ENCODE measurements at places on chromosomes 16 and 17.

DNA sequence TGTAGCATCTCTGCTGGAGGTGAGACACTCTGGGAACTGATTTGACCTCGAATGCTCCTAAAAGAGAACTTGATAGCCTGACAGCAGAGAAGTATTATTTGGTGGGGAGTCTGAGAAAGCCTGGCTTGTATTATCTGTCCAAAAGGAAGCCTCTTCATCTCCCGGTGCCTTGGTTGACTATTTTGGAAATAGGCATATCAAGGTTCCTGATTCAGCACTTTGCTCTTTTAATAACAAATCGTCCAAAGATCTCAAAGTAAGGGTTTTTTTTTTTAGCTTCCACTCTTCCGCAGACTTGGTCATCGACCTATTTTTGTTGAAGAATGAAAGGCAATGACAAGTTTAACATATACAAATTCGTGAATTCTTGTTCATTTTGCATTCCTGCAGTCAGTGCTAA, 14.8 kb downstream of the TMEM186 start:
- no peak for DNase-seq

- peak; percentile 96 for DNase-seq
These were observed 2.4 kb upstream of the ENPP7 start for GRCh38 chr17:79728169-79728907.

- no peak for DNase-seq
These were observed 9.7 kb downstream of the CNP start for GRCh38 chr17:41976142-41976768.

GRCh38 chr17:13647543-13648021, 45.9 kb upstream of the HS3ST3A1 start:
- DNase-seq: no peak

DNA sequence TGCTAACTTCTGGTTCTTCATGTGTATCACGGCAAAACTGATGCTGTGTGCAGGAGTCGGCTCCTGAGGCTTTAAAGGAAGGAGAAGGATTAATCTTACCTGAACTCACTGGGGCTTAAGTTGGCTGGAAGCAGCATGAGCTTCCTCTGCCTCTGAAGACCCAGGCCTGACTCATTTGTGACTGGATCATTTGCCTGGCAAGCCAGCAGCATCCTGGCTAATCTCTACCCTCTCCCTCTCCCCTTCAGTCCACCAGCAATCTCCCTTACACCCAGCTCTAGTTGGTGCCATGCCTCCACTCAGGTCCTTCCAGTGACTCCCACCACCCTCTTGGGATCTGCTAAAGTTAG, 150.3 kb downstream of the IRX3 start:
- peak; percentile 8 for DNase-seq

DNA sequence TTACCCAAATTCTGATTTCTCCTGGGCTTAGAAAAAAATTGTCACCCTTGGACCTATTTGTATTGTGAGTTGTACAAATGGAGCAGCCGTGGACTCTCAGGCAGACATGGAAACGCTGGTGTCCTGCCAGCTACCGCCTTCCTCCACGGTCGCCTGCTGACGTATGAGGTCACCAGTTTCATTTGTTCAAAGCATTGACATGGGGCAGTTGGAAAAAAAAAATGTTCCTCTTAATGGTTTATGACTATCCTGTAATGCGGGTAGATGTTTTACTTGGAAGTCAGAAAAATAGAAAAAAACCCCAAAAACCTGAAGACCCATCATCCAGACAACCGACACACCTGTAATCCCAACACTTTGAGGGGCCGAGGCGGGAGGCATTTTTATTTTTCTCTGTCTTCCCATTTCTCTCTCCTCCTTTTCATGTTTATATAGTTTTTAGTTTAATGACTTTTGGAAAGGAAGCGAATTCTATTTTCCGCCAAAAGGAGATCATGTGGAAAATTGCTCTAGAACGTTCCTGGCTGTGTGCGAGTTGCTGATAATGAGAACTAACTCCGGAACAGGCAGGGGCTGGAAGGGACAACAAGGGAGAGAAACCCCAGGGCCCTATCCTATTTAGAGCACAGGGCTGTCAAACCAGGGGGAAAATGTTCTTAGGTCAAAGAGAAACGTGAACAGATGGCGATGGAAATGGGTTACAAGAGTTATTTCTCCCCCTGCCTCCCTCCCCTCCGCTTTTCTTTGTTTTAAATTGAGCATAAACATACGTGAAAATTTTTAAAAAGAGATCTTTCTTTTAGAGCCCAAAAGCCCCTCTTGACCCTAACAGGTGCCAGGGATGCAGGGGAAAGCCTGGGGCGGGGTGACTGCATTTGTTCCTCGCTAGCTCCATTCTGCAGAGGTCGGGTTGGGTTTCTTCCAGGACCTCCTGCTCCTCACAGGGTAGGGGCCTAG, 13.7 kb downstream of the DNAH17 start:
- DNase-seq: no peak

DNA sequence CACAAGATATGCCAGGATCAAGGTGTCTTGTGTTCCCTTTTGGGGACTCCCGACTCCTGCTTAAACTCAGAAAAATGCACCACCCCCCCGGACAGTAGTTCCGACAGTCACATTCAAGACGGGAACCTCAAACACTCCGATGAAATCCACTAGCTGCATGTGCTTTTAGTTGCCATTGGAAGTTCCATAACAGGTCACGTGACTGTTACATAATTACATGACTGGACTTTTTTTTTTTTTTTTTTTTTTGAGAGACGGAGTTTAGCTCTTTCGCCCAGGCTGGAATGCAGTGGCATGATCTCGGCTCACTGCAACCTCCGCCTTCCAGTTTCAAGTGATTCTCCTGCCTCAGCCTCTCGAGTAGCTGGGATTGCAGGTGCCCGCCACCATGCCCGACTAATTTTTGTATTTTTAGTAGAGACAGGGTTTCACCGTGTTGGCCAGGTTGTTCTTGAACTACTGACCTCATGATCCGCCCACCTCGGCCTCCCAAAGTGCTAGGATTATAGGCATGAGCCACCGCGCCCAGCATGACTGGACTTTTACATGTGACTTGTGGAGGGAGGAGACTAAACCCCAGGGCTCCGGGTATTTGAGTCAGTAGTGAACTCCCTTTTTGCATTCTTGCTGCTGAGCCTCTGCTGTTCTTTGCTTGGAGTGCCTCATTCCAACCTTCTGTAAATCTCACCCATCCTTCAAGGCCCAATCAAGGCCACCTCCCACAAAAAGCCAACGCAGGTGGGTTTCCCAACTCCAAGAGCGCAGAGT, 1.6 kb downstream of the SIRT7 start:
- DNase-seq: peak; percentile 65

DNA sequence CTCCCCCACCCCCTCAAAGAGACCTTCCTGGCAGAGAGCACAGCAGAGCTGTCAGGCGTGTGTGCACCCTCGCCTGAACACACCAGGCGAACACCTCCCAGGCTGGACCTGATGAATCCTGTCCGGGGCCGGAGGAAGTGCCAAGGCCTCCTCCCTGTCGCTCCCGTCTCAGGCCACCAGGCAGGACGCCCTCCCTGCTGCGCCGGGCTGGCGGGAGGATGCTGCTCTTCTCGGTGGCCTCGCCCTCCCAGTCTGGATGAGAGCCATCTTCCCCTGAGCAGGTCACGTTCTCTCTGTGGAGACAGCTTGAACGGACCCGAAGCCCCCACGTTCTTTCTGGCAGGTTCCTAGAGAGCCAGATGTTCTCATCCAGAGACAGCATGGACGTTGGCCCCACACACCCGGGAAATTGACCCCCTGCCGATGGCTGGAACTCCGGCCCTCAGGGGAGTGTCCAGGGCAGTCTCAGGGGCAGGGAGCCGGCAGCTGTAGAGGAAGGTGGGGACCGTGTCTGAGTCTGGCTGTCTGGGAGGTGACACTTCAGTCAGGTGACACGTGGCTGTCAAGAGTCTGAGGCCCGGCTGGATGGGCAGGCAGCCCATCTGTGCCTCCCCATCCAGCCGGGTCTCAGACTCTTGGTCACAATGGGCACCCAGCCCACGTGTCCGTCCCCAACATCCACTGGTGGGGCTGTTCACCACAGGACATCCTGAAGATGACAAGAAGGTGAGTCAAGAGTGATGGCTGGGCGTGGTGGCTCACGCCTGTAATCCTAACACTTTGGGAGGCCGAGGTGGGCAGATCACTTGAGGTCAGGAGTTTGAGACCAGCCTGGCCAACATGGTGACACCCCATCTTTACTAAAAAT, 5.0 kb upstream of the TIMP2 start:
- DNase-seq: no peak

- DNase-seq: no peak
These were observed 17.7 kb upstream of the MRPL38 start for GRCh38 chr17:75922173-75922961.

- no peak for DNase-seq
These were observed 6.0 kb upstream of the MRPL38 start for GRCh38 chr17:75910699-75911098.

DNA sequence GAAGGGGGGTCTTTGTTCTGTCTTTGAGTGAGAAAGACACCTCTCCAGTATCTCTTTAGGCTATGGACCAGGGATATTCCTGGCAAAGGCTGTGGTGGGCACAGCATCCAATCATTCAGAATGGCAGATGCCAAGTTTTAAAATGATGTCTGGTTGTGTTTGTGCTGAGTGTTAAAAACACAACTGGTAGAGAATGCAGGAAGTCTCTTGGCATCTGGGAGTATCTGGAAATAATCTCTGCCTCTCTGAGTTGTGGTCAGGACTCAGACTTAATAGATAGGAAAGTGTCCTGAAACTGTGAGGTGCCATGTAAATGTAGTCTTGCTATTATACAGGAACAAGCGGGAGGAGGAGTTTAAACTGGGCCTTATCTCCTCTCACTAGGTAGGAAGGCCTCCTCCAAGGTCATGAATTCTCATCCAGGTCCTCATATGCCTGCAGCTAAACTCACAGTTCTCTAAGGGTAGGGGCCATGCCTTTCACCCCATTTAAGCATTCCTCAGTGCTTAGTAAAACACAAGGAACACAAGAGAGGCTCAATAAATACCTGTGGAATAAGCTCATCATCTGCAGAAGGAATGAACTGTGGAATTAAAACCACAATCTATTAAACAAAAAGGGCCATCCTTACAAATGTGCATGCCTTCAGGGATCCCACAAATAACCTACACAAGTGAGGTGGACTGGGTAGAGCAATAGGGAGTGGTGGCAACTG, 317.6 kb downstream of the CBLN1 start:
- no peak for DNase-seq

GRCh38 chr16:243348-243747, 8.7 kb downstream of the FAM234A start:
- DNase-seq: no peak

- DNase-seq: no peak
These were observed 22.1 kb downstream of the EMP2 start for GRCh38 chr16:10558305-10558704.
